Brain pericyte (primary cell): ENCODE measurements at places on chromosomes 4 and X.
A peak's percentile ranks its signal among the peaks of the same experiment; 100 is the strongest.

DNA sequence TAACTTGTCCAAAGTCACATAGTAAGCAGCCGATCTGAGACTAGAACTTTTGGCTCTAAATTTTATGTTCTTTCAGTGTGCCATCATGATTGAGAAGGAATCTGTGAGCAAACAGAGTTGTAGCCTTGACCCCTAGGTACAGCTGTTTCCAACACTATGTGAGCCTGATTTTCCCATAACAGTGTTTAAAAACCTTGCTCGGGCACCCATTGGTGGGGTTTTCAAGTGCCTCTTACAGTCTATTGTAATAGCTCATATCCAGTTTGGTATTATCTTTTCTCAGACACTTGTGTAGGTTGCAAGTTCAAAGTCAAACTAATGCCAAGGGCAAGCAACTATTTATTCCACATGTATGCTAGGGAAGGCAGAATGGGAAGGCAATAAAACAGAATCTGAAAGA is 467.9 kb downstream of the INPP4B start:
- DNase-seq = no peak

- no peak for DNase-seq
Observed at GRCh38 chrX:103779141-103779789, 2.6 kb downstream of the PLP1 start.

DNA sequence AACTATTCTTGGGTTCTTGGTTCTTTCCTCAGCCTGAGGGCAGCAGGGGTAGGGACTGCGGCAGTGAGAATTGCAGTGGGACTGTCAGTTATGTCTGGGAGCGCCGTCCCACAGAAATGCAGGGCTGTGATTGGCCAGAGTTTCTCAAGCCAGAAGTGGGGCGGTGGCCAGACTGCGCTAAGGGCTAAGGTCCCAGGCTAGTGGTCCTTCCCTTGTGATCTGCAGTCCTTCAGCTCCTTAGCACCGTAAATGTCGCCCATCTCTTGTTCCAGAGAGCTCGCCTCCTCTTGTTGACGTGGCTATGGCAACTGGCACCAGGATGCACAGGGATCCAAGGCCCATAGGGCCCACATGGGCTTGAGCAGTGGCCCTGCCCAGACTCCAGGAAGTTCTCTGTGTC is 223.5 kb downstream of the GRIA2 start:
- DNase-seq = no peak

DNA sequence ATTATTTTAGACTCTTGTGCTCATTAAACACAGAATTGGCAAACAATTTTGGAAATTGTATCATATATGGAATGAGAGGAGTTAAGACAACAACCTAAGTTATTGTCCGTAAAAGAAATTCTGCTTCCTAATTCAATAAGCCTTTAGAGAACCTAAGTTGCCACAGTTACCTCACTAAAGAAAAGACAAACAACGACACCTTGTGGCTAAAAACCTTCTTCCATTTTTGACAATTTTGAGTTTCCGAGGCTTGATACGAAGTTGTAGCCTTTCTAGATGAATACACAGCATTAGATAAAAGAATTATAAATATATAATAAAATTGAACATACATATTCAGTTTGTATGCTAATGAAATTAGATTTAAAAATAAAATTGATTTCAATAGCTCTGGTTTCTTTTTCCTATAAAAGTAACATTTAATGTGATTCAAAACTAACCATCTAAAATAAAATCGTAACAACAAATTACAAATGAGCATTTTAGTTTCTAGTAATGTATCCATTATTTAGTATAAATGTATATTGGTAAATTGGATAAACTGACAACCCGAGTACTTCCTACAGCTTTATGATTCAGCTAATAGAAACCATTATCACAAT is 275.1 kb downstream of the GPM6A start:
- peak; percentile 51 for DNase-seq

- no peak for DNase-seq
Observed at GRCh38 chrX:53018627-53019026, 30.0 kb upstream of the GPR173 start.

DNA sequence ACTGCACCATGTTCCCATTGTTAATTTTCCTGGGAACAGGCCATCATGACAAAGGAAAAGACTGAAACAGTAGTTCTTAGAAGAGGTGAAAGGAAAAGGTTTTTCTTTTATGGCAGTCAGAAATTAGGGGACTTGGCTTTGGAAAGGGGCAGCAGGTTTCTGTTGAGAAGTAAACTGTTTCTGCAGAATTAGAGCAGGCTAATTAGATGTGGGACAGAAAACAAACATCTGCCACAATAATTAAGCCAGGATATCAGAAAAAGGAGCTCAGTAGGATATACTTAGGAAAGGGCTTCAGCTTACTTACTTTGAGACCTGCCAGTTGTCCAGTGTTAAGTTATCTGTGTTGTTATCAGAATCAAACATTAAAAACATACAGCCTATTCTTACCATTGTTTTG is 36.7 kb upstream of the STPG2 start:
- no peak for DNase-seq

DNA sequence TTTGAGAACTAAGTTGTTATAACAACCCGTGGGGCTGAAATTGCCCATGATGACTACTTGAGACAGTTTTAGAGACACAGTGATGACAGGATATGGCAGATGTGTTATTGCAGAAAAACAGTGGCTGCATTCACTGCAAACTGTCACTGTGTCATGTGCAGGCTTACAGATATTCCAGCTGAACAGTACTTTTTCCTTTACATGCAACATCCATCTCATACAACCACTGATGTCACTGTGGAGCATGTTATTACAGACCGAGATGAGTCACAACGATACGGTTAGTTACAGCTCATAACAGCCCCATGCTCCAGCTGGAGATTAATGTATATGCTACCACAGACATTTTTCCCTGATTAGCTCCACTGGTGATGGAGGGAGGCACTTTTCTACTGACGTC is 207.4 kb downstream of the TMA16 start:
- no peak for DNase-seq

GRCh38 chr4:93834249-93835066 is 5.9 kb downstream of the ATOH1 start:
- DNase-seq = no peak

DNA sequence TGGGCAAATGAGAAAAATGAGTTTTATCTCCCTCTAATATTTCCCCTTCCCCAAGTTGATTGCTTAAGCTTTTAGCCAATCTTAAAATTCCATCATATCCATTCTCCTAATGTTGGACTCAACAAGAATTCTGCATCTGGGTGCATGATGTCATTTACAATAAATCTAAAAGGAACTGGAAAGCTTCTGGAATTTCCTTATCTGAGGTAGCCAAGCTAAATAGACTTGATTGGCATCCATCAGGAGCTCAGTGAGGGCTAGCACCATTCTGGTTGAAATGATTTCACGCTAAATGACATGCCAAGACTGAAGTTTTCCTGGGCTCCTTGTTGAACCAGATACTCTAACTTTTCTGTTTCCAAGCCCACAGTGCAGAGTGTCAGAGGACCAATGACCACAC is 110.3 kb upstream of the SCML1 start:
- no peak for DNase-seq

- no peak for DNase-seq
Observed at GRCh38 chrX:68823413-68824151, 5.2 kb upstream of the EFNB1 start.

- no peak for DNase-seq
Observed at GRCh38 chr4:154049457-154050181, 260.7 kb upstream of the SFRP2 start.
